ENCODE measurements at places on chromosomes 2 and 18.

DNA sequence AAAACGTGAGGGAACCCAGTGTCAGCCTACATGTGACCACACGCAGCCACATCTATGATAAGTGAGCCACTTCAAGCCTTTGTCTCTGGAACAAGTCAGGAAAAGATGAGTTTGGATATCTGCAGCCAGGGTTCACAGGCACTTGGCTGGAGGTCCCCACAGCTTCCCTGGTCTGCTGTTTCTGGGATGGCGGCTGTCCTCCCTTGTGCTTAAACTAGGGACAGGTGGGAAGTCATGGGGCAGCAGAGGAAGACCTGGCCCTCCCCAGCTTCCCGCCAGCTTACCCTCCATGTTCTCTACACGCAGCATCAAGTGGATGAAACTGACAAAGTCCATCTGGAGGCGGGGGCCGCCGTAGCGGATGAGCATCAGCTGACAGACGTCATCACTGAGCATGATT, 38.5 kb upstream of the GALNT14 start:
- DNase-seq, result no peak

DNA sequence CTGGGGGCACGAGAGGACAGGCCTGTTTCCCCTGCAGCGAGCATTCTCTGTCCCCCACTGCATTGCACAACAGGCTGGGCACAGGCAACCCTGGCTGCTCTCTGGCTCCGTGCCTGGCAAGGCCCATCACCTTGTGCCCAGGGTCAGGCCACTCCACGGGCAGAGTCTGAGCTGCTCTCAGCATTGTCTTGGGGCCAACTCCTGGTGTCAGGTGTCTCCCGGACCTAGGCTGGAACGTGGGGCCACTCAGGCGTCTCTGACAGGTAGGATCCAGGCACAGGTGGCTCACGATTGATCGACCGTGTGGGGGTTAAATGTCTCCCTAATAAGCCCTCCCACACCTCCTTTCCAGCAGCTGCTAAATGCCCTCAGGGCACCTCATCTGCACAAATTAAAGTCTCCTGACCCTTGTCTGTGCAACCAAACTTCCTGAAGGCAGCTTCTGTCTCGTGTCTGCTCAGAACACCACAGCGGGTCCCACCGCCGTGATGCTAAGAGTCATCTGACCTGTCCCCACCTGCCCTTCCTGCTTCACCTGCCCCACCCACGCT, 66.6 kb upstream of the GPC1 start:
- no peak for DNase-seq

GRCh38 chr2:162261032-162261945, 18.0 kb upstream of the FAP start:
- no peak for DNase-seq

GRCh38 chr2:9488583-9489547, 14.5 kb downstream of the IAH1 start:
- no peak for DNase-seq

DNA sequence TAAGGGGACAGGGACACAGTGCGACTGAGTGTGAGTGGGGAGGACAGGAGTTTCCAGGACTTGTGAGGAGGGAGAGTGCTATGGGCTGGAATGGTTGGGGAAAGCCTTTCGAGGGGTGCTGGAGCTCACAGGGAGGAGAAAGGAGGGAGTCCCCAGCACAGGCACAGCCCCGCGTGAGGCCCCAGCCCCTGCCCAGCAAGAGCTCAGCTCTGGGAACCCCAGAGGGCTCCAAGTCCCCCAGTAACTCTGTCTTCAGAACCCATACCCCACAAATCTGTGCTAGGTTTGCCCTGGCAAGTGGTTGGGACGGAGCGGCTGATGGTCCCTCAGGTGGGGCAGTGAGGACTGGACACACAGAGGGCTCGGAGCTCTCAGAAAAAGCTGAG, 75.4 kb downstream of the SFXN5 start:
- DNase-seq, result no peak

DNA sequence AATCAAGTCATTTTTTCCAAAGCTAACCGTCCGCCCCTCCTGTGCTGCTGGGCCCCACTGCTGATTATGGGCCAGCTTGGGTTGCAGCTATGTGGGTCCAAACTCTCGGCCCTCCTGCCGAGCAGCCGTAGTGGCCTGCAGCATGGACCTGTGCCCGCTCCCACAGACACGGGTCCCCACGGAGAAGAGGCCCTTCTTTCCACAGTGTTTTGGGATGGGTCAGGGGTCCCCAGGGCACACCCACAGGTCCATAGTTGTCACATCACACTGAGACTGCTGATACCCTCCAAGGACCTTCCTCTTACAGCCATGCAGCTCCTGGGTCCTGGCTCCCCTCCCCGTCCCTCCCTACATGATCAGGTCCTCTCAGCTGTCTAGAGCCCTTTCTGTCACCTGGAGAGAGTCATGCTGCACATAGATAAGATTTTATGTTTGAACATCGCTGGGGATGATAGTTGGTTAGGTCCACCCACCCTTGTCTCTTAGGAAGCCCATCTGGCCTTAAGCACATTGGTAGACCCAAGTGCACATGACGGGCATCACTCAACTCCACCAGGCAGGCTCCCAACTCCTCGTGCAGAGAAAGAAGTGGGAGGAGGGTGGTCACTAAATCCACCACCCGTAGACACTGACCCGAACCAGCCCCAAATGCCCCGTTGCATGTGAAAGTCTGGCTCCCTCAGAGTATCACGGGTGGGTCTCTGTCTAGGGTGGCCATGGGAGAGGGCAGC, 17.5 kb downstream of the GPR55 start:
- no peak for DNase-seq

DNA sequence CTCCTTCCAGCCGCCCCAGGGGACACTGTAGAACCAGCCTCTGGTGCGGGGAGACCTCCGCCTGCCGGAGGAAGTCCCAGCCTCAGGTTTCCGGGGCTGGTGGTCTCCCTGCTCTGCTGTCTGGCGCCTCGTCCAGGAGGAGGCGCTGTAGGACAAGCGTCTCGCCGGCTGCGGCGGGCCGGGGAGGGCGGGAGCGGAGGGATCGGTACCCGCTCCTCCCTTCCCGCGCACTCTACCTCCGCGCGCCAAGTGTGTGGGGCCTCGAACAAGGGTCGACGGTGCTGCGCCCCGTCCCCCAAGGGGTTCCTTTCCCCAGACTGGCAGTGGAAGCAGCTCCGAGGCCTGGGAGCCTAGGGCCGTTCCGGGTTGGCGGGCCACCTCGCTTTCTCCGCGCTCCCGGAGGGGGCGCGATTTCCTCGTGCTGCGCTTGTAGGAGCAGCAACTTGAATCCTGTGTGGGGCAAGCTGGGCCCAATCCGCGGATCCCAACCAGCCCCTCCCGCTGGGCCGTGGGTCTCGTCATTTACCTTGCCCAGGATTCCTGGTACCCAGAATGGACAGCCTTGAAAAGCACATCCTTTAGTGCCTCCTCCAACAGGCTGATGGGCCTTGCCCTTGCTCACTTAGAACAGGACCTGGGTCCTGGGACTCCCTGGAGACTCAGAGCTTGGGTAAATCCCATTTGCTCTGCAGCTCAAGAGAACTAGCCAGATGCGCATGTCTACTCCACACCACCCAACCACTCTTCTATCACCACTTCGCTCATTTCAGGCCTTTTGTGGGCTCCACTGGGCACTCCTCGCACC, 10.6 kb upstream of the HOXD4 start:
- peak; percentile 17 for DNase-seq

GRCh38 chr18:35182151-35182550, 58.7 kb upstream of the ZNF397 start:
- no peak for DNase-seq

- no peak for DNase-seq
Measured at GRCh38 chr18:50097702-50098101, 97.2 kb downstream of the MYO5B start.

GRCh38 chr2:166013878-166014277, 60.3 kb upstream of the TTC21B start:
- no peak for DNase-seq

DNA sequence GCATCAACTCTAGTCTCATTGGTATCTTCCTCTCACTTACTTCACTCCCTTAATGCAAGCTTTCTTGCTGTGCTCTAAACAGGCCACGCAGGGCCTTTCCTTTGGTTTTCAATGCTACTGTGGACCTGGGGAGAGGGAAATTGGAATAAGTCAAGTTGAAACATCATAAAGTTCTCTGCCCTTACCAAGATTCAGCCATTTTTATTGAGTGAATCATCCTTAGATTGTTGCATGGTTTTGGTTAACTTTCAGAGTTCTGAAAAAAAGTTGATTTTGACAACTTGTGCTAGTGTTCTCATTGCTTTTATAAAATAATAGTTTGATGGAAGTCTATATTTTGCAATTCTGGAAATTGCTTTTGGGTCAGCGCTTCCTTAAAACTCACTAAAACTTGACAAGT, 852.8 kb upstream of the ACVR2A start:
- DNase-seq, result no peak

DNA sequence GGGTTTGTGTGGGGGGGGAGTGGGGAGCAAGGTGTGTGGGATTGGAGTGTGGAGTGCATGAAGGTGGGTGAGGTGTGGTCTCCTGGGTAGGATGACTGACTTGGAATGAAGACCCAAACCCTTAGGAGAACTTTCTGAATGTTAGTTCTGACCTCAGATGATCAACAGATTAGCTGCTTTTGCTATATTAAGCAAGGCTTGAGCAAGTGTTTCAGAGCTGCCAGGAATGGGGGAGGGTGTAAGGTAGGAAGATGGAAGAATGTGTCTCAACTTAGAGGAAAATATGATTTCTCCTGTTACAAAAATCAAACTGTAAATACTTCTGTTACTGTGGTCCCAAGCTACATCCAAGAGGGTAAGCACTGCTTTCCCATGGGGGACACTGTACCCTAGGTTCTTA, 273.6 kb downstream of the TGIF1 start:
- DNase-seq, result no peak

GRCh38 chr2:160315337-160315736, 115.3 kb upstream of the ITGB6 start:
- no peak for DNase-seq

DNA sequence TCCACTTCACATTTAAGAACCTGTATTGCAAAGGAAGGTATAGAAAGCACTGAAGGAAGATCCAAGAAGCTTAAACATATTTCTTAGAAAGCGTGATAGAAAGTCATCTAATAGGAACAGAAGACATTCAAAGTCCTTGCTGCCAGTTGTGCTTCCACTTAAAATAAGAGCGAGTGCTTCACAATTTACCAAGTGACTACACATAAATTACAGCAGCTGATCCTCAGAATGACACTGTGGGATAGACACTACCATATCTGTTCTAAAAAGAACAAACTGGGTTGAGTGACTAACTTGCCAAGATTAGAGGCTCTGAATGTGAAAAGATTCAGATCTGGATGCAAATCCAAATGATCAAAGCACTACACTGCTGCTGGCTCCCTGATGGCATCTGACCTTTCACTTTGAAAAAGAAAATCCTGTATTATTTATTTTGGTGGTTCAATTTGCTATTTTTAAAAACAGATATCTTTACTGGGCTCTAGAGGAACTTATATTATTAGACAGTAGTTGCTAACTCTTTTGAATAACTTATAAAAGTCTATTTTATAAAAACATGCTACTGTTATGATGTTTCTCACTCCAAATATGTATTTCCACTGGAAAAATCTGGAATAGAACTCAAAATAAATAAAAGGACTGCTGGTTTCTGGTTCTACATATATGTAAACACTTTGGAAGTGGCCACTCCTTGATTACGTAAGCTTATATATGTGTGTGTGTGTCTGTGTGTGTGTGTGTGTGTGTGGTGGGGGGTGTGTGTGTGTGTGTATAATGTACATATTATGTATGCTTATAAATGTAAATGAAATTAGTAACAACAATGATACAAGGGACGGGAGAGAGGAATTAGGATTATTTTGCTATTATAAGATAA, 57.4 kb downstream of the KIDINS220 start:
- DNase-seq, result no peak

Data from hypothalamus (tissue), 51 donors.